ENCODE measurements at places on chromosomes 3 and 15.

DNA sequence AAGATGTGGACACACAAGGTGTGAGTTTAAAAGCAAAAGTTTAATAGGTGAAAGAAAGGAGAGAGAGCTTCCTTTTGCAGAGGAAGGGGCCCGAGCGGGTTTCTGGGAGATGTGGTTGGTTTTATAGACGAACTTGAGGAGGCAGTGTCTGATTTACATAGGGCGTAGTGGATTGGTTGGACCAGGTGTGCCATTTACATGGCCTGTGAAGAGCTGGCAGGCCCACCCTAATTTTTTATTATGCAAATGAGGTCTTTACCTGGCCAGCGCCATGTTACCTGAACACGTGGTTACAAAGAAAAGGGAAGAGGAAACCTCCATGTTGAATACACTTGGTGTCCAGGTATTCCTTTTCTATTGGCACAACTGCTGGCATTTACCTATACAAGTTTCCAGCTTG, 42.8 kb upstream of the THSD4 start:
- no peak for DNase-seq

DNA sequence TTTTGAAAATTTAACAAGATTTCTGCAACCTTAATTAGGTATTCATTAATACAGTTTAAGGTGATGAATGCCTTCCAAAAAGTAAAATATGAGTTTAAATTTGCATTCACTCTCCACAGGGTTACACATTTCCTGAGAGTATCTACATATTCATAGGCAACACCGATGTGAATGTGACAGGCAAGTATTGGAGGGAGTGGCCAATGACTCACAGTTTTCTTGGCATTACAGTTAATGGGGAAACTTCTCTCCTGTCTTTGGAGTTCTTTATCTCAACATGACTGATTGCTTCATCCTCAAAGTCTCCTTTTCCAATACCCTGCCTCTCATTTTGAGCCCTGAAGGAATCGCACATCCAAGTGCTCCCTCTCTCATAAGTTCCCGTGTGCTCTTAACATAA, 181.9 kb upstream of the CHL1 start:
- no peak for DNase-seq

- DNase-seq, result no peak
Observed at GRCh38 chr15:93467337-93467736, 378.3 kb upstream of the RGMA start.

- DNase-seq, result no peak
Observed at GRCh38 chr3:55755516-55756205, 268.6 kb upstream of the WNT5A start.

GRCh38 chr3:60081381-60082095, 1031.7 kb upstream of the CFAP20DC start:
- no peak for DNase-seq

GRCh38 chr3:25872200-25872877, 82.4 kb downstream of the OXSM start:
- no peak for DNase-seq

DNA sequence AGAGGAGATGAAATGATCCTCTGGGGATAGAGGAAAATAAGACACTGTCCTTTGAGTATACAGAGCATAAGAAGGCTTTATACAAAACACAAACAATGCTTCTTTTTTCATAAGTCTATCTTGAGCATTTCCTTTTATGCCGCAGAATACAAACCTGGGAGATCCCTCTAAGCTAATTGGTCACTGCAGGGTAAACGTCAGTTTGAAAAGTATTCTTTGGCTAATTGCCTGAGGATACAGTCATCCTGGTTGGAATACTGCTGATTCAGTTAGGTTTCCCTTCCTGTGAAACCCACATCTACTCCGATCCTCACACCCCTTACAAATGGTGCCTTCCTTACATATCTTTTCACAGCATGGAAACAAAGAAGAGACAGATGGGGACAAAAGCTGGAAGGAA, 10.6 kb downstream of the WNT5A start:
- no peak for DNase-seq

GRCh38 chr15:69505956-69506556, 53.4 kb downstream of the RPLP1 start:
- no peak for DNase-seq

DNA sequence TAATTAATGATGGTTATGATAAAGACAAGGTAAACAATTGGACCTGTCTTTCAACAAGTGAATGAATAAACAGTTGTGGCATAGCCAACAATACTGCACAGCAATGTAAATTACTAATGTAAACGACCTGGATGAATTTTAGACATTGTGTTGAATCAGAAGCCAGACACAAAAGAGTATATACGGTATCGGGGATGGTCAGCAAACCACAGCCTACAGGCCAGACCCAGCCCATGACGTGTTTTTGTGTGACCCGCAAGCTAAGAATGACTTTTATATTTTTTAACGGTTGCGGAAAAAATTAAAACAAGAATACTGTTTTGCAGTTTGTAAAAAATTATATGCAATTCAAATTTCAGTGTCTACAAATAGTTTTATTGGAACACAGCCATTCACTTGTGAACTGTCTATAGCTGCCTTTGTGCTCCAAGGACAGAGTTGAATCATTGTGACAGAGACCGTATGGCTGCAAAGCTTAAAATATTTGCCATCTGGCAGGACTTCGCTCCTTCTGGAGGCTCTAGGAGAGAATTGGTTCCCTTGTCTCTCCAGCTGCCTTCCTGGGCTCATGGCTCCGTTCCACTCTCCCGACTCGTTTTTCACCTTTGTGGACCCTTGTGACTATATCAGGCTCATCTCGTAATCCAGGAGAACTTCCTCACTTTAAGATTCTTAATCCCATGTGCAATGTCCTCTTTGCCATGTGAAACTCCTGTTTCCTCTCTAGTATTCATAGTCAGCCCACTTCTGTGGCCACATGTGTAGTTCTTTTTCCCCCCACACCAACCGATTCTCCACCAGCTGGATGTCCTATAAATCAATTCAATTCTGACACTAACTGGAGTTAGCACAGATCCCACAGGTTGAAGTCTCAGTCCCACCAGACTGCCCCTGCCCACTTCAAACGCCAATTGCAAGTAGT, 72.7 kb downstream of the CMTM8 start:
- DNase-seq, result no peak

DNA sequence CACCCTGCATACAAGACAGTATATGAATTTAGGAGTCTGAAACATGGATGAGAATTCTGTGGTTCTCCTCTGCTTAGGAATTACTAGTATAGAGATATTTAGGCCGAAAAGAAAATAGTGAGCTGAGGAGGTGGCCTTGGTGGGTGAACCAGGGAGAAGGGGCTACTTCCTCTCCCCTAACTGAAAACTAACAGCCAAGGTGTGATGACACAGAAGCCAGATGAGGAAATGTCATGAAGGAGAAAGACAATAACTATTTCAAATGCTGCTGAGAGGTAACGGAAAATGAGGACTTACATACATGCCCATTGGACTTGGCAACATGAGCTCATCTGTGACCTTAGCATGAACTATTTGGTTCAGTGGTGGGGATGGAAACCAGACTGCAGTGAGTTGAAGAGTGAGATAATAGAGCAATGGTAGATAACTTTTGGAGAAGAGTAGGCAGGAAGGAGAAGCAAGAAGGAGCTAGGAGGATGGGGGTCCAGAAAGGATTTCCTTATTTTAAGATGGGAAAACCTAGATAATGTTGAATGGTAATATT, 114.4 kb upstream of the TSPAN3 start:
- no peak for DNase-seq

DNA sequence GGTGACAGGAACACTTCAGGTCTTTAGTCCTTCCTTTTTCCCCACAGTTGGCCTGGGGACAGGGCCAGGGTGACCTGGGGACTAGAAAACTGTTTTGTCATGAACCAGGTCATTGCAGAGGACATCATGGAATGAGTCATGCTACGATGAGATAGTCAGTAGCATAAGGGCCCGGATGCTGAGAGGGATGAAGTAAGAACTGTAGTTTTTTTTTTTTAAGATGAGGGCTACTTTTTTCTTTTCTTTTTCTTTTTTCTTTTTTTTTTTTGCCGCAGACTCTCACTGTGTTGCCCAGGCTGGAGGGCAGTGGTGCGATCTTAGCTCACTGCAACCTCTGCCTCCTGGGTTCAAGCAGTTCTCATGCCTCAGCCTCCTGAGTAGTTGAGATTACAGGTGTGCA, 8.0 kb downstream of the MAP2K5 start:
- no peak for DNase-seq

GRCh38 chr3:48129921-48130320, 58.3 kb downstream of the CDC25A start:
- DNase-seq, result no peak

GRCh38 chr3:45986303-45986982, 9.2 kb downstream of the FYCO1 start:
- DNase-seq, result no peak

DNA sequence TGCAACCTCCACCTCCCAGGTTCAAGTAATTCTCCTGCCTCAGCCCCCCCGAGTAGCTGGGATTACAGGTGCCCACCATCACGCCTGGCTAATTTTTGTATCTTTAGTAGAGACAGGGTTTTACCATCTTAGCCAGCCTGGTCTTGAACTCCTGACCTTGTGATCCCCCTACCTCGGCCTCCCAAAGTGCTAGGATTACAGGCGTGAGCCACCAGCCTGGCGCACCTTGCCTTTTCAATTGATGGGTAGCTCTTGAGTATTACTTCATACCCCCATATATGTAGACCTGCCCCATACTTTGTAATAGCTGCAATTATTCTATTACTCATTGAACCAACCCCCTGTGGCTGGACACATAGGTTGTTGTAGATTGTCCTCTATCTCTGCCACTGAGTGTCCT, 101.3 kb downstream of the LRRK1 start:
- DNase-seq, result no peak

Data from activated CD8-positive, alpha-beta memory T cell treated with anti-CD3 and anti-CD28 coated beads, Interleukin-2, amount 50 U/mL, for 48 hours (primary cell).